H7 (cell line): ENCODE measurements at places on chromosomes 7 and 10. TPM values are rescaled to one million over a fixed set of nuclear protein-coding genes. Genes with fewer than 3 reads are reported as not detected.
A peak's percentile ranks its signal among the peaks of the same experiment; 100 is the strongest.

- no peak for DNase-seq
These were observed 10.4 kb downstream of the NUB1 start for GRCh38 chr7:151351967-151352366.

DNA sequence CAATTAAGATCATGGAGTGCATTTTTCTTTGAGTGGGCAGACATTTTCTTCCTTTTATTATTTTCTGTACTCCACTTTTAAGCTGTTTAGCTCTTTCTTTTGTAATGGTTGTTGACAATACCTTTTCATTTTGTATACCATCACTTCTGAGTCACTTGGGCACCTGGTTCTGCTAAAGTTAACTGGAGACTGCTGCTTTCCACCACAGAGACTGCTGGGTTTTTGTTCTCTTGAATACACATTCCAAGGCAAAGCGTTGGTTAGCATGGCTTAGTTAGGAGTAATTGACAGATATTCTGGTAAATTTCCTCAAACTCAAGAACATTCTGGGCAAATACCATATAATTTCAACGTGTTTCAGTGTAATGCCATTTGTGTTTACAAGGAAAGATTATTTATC, 541.9 kb upstream of the CELF2 start:
- peak; percentile 15 for DNase-seq

Gene CDHR3
- 5.7 and 9.5 TPM in 2 replicates for total RNA-seq

GRCh38 chr7:2138146-2138765, 94.5 kb downstream of the MAD1L1 start:
- no peak for DNase-seq

GRCh38 chr10:117261501-117261900, 20.6 kb downstream of the SLC18A2 start:
- DNase-seq, result no peak

- DNase-seq, result no peak
These were observed 23.4 kb upstream of the FAM3C start for GRCh38 chr7:121419201-121420148.

GRCh38 chr10:12235116-12235694, 39.2 kb downstream of the CDC123 start:
- DNase-seq, result no peak
